ENCODE measurements at places on chromosomes 12 and 14. TPM values are rescaled to one million over a fixed set of nuclear protein-coding genes. Genes with fewer than 3 reads are reported as not detected.
A peak's percentile ranks its signal among the peaks of the same experiment; 100 is the strongest.

GRCh38 chr14:69654116-69654515, 42.7 kb downstream of the SUSD6 start:
- no peak for DNase-seq
- H3K4me1 ChIP-seq = peaks cover 46% of the 10 kb centered on the region
- no peak overlapping the region for H3K4me3 ChIP-seq
- H3K27ac ChIP-seq = peak overlapping the region; percentile 69

POTEG gene
- not detected for polyA plus RNA-seq

DNA sequence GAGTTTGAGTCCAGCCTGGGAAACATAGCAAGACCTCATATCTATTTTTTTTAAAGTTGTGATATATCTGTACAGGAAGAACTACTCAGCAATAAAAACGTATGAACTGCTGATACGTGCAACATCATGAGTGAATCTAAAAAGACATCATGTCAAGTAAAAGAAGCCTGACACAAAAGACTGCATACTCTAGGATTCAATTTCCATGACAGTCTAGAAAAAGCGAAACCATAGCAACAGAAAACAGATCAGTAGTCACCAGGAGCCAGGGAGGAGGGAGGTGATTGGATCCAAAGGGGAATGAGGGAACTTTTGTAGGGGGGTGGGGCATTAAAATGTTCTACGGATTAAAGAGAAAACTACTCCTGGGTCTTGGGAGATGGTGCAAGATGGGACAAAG, 8.7 kb upstream of the RGS6 start:
- no peak for DNase-seq
- no peaks in the 10 kb centered on the region for H3K36me3 ChIP-seq
- no peaks in the 10 kb centered on the region for H3K27me3 ChIP-seq
- H3K4me3 ChIP-seq = no peak overlapping the region

DNA sequence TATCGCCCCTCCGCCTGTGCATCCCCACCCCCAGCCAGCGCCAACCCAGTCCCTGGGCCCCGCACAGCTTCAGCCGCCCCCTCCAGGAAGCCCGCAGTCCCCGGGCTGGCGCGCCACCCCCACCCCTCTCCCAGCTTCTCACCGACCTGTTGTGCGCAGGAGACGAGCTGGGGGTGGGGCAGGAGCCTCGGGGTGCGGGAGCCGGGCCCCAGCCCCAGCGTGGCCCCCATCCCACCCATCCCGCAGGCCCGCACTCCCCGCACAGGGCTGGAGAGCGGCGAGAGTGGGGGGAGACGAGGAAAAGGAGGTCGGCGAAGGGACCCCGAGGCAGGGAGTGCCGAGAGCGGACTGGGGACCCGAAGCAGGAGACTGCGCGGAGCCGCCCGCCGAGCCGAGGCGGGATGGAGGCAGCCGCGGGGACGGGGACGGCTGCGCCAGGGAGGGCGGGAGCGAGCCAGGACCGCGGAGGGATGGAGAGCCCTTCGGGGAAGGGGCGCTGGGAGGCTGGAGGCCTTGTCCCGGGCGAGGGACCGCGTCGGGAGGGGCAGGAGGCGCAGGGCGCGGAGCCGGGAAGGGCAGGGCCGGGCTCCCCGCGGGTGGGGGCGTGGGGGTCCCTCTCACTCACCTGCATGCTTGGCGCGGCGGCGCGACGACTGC, 498 bp downstream of the PIANP start:
- H3K36me3 ChIP-seq = no peaks in the 10 kb centered on the region
- no peak overlapping the region for H3K4me3 ChIP-seq
- DNase-seq = no peak

KERA gene
- polyA plus RNA-seq = not detected

- H3K27ac ChIP-seq = no peak overlapping the region
- H3K36me3 ChIP-seq = peaks cover 11% of the 10 kb centered on the region
- H3K4me3 ChIP-seq = no peak overlapping the region
- H3K27me3 ChIP-seq = no peaks in the 10 kb centered on the region
- DNase-seq = peak; percentile 84
- peaks cover 17% of the 10 kb centered on the region for H3K4me1 ChIP-seq
Measured at GRCh38 chr12:4307593-4308333, 13.2 kb upstream of the TIGAR start.

GRCh38 chr12:66735275-66735674, 56.4 kb upstream of the GRIP1 start:
- H3K27ac ChIP-seq = no peak overlapping the region
- no peak for DNase-seq
- H3K27me3 ChIP-seq = no peaks in the 10 kb centered on the region
- no peak overlapping the region for H3K4me3 ChIP-seq
- no peaks in the 10 kb centered on the region for H3K4me1 ChIP-seq

DNA sequence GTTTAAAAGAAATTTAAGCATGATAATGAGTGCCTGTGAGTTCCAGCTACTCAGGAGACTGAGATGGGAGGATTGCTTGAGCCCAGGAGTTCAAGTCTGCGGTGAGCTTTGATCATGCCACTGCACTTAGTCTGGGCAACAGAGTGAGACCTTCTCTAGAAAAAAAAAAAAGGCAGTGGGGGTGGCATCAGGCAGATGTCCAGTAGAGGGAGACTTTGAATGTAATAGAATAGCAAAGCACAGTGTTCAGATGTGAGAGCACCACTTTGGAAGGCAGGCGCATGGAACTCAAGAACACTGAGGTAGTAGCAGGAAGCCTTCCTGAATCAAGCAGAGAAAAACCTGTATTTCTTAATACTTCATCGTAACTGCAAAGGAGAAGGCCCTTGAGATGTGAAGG, 394.5 kb upstream of the GARIN6 start:
- H3K4me3 ChIP-seq = no peak overlapping the region
- no peak for DNase-seq
- no peaks in the 10 kb centered on the region for H3K4me1 ChIP-seq
- no peaks in the 10 kb centered on the region for H3K36me3 ChIP-seq

DNA sequence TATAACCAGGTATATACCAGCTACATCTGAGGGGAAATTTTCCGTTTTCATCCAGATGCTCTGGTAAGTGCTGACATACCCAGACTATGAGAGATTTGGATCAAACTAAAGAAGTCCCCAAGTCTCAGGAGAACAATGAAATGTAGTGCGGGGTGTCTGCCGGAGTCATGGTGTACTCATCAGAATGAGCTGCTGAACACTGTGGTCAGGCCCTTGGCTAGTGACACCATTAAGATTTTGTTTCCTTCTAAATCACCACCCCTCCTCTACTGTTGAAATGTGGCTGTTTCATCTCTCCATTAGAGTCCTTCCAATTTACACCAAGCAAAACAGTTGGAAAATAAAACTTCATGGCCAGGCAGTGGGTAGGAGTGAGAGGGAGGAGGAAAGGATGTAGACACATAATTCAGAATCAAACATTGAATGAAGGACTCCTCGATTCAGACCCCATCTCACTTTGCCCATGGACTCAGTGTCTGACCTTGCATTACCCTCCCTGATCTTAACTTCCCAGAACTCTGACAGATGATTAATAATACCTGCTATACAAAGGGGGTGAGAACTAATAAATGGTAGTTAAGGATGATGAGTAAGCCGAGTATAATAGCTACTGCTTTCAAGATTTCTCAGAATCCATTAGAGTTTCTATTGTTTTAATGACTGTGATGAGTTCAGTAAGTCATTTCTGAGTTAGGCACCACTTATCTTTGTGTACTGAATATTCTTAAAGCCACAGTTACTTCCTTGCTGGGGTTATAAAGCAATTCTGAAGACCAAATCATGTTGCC, 127.4 kb downstream of the CRADD start:
- H3K4me1 ChIP-seq = peaks cover 32% of the 10 kb centered on the region
- no peaks in the 10 kb centered on the region for H3K36me3 ChIP-seq
- no peak overlapping the region for H3K4me3 ChIP-seq
- no peaks in the 10 kb centered on the region for H3K27me3 ChIP-seq

- H3K4me1 ChIP-seq = peaks cover 6% of the 10 kb centered on the region
- no peaks in the 10 kb centered on the region for H3K36me3 ChIP-seq
- DNase-seq = no peak
- H3K27ac ChIP-seq = no peak overlapping the region
- H3K4me3 ChIP-seq = no peak overlapping the region
Measured at GRCh38 chr12:12439636-12440035, 82.8 kb downstream of the BORCS5 start.

GRCh38 chr12:131356485-131357184, 354.3 kb upstream of the SFSWAP start:
- no peak overlapping the region for H3K27ac ChIP-seq
- no peaks in the 10 kb centered on the region for H3K36me3 ChIP-seq
- H3K4me3 ChIP-seq = no peak overlapping the region
- no peaks in the 10 kb centered on the region for H3K4me1 ChIP-seq

HSPA2 gene
- 7.2 TPM for polyA plus RNA-seq

DNA sequence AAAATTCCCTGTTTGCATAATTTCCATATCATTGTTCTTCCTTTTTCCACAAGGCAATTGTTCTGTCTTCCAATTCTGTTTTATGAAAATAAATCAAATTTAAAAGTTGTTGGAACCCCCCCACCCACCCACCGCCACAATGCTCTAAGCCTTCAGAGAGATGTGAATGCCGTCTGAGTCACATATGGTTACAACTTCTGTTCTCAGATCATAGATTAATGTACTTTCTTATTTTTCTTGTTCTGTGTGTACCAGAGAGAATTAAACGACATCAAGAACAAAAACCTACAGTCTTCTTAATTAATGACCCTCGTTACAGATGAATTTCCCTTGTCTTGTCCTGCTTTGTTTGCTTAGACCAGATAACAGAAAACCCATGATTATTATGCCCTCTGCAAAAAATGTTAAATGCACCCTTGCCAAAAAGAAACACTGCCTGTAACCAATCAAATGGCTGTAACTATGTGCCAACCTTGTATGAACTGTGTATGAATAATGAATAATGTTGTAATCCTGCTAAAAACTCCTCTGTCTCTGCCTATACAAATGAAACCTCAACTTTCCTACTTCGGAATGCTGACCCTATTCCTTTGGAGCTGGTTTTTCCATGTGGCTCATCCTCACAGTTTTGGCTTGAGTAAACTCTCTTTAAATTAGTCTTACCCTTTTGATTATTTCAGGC, 14.0 kb downstream of the OR6S1 start:
- DNase-seq = no peak
- no peaks in the 10 kb centered on the region for H3K36me3 ChIP-seq
- H3K27ac ChIP-seq = no peak overlapping the region
- H3K4me1 ChIP-seq = peaks cover 3% of the 10 kb centered on the region
- H3K27me3 ChIP-seq = peaks cover 6% of the 10 kb centered on the region
- no peak overlapping the region for H3K4me3 ChIP-seq
